ENCODE measurements at places on chromosomes 16 and 17.

- no peak for DNase-seq
These were observed 78.3 kb downstream of the KCNJ12 start for GRCh38 chr17:21454441-21454840.

- no peak for DNase-seq
These were observed 175.4 kb downstream of the WSCD1 start for GRCh38 chr17:6245301-6246177.

DNA sequence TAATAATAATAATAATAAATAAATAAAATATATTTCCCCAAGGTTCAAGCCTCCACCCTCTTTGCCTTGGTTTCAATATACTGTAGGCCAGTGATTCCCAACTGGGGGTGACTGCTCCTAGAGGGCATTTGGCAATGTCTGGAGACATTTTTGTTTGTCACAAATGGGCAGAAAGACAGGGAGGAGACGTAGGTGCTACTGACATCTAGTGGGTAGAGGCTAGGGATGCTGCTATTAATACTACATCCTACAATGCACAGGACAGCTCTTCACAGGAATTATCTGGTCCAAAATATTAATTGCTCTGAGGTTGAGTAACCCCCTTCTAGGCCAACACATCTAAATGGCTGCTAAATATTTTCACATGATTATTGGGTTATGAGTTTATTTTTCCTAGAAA lies 12.8 kb upstream of the PRR14 start:
- DNase-seq = no peak

GRCh38 chr16:749010-749409 lies 8.2 kb upstream of the CIAO3 start:
- peak; percentile 73 for DNase-seq

GRCh38 chr17:81398176-81398831 lies 3.0 kb downstream of the BAHCC1 start:
- no peak for DNase-seq

DNA sequence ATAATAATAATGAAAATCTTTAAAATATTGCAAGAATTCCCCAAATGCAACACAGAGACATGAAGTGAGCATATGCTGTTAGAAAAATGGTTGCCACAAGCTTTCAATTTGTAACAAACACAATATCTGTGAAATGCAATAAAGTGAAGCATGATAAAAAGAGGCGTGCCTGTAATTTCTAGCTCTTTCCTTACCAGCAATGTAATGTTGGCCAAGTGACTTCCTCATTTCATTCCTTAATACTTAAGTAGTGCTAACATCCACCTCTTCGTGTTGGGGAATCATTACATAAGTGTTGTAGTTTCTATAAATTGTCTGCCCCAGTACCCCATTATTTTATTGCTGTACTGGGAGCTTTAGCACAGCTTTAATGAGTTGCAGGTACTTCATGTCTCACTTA lies 1192.0 kb upstream of the CDH8 start:
- DNase-seq = no peak

DNA sequence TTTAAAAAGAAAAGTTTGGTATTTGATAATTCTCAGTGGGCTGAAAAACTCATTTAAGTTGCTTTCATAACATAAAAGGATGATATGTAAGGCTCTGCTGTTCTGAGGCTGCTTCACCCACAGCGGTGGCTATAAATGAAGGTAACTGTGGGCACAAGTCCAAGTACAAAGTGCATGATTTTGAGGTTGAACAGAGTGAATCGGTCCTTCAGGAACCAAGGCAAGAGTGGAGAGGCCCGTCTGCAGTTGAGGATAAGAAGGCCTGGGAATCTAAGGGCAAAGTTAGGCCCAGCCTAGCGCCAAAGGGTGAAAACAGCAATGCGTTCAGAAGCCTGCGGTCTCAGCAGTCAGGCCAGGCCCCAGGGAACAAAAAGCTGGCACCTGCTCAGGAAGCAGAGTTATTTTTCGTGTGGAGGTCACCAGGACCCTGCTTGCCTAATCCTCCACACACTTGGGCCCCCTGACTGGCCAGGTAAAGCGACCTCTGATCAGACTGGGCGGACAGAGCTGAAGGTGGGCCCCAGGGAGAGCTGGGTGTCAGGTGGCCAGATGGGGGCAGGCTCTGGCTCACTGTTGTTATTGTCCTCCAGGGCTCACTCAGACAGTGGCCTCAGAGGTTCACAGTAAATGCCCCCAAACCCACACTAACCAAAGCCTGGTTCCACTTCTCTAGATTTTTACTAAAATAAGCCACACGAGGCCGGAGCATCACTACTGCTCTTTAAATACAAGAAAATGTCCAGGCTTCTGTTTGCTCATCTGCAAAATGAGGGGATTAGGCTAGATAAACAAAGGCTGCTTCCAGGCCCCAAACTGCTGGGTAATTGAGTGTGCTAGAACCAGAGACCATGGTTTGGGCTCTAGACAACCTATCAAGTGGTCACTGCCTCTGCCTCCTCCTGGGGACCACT lies 46.5 kb downstream of the TEX2 start:
- no peak for DNase-seq

DNA sequence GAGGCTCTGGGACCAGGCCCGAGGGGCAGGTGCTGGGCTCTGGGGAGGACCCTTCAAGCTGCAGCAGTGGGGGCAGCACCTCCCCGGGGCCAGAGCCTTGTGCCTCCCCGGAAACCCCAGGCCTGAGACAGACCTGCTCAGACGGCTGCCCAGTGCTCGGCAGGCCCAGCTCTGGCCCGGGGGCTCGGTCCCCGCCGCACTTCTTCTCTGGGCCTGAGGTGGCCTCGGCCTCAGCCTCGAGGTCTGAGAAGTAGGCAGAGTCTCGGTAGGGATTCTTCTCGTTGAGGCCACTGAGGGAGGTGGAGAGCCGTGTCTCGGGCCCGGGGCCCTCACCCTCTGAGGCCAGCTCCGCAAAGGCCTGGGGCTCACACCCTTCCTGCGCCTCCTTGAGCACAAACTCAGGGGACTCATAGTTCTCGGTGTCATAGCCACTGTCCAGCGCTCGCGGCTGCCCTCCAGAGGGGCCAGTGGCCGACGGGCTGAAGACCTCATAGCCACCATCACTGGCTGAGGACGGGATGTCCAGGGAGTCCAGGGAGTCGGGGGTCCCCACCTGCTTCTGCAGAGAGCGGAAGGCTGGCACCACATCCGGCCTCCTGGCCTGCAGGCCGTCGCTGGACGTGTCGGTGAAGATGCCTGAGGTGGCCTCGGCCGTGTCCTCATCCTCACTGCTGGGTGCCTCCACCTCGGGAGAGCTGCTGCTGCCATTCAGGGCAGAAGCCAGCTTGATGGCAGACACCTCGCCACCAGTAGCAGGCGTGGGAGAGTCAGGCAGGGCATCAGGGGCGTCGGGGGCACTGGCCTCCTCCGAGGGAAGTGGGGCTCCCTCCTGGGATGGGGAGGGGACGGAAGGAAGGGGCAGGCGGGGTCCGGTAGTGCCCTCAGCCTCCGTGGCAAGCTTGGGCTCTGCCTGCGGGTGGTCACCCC lies 44.3 kb upstream of the PVALEF start:
- no peak for DNase-seq

DNA sequence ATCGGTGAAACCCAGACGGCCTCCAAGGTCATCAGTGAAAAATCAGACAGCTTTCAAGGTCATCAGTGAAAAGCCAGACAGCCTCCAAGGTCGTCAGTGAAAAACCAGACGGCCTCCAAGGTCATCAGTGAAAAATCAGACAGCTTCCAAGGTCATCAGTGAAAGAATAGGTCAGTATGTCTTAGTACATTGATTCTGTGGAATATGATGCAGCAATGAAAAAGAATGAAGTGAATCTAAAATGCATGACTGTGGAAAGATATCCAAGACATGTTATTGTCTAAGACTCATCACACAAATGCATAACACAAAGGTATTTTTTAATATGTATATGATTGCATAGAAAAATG lies 72.5 kb downstream of the CMIP start:
- DNase-seq = no peak

GRCh38 chr16:56506941-56507340 lies 12.9 kb downstream of the BBS2 start:
- peak; percentile 21 for DNase-seq

DNA sequence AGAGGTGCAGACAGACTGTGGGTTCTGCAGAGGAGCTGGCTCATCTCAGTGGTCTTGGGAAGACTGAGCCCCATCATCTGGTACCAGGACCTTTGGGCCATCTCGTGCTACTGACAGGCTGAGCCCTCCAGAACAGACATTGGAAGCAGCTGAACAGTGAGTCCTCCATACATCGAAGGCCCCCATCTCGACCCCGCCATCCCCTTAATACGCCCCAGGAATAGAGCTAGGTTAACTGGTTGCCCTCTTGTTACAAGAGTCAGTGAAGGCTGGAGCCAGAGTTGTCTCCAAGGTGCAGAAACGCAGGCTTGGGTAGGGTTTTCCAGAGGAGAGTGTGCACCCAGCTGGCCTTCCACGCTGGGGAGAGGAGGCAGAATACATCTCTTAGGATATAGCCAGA lies 76.0 kb downstream of the N4BP1 start:
- DNase-seq = no peak

- no peak for DNase-seq
These were observed 40.1 kb downstream of the HIC1 start for GRCh38 chr17:2094891-2095535.

- no peak for DNase-seq
These were observed 469 bp downstream of the AMZ2 start for GRCh38 chr17:68248199-68248825.

DNA sequence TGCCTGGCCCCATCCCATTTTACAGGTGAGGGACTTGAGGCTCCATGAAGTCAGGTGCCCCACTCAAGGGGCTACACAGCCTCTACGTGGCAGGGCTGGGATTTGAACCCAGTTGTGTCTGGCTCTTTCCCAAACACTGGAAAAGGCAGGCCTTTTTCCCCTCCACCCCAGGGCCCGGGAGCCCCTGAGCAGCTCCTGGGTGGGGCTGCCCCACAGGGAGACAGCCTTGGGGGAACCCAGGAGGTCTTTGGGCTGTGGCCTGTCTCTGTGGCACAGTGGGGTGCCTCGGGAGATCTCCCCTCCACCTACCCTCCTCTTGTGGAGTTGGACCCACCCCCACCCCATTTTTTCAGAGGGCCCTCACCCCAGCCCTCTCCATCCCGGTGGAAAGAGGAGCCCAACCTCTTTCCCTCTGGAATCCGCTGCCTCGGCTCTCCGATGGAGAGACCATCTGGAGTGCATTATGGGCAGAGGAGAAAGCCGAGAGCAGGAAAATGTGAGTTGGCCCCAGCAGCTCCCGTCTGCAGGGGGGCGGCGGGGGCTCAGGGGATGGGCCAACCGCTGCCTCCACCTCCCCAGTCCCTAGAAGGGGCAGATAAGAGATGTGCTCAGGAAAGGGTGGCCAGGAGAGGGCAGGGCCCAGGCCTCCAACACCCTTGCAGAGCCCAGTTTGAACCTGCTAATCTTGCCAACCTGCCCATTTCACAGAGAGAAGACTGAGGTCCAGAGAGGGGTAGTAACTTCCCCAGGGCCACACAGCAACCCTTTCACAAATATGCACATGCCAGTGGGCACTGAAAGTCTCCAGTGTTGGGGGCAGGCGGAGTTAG lies 15.4 kb upstream of the TMEM92 start:
- no peak for DNase-seq

GRCh38 chr17:74408262-74408661 lies 23.6 kb upstream of the GPRC5C start:
- DNase-seq = no peak

DNA sequence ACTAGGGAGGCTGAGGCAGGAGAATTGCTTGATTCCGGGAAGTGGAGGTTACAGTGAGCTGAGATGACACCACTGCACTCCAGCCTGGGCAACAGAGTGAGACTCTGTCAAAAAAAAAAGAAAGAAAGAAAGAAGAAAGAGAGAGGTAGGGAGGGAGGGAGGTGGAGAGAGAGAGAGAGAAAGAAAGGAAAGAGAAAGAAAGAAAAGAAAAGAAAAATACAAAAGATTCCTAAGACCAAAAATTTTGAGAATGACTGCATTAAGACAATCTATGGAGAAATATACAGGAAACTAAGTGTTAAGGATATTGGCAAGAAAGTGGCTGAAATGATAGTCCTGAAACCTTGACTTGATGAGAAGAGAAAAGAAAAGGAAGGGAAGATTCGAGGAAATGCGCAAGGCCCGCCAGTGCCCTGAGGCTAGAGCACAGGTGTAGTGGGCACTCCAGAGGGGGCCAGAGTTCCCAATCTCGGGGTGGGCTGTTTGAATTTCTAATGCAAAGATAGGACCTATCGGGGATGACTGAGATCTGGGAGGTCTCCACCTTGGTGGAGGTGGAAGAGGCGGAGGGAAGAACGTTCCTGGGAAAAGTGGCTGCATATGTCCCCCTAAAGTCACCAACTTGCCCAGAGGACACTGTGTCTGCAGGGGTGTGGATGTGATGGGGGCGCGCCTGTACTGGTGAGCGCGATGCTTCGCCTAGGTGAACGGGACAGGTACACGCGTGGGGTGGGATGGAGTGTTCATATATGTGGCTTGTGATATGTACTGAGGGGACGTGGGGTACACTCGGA lies 654 bp upstream of the SCNN1B start:
- DNase-seq = no peak

GRCh38 chr16:84324434-84325262 lies 30.0 kb downstream of the WFDC1 start:
- no peak for DNase-seq

GRCh38 chr16:50884066-50884860 lies 142.4 kb downstream of the CYLD start:
- DNase-seq = no peak

GRCh38 chr16:89612415-89613166 lies 851 bp upstream of the DPEP1 start:
- DNase-seq = no peak

DNA sequence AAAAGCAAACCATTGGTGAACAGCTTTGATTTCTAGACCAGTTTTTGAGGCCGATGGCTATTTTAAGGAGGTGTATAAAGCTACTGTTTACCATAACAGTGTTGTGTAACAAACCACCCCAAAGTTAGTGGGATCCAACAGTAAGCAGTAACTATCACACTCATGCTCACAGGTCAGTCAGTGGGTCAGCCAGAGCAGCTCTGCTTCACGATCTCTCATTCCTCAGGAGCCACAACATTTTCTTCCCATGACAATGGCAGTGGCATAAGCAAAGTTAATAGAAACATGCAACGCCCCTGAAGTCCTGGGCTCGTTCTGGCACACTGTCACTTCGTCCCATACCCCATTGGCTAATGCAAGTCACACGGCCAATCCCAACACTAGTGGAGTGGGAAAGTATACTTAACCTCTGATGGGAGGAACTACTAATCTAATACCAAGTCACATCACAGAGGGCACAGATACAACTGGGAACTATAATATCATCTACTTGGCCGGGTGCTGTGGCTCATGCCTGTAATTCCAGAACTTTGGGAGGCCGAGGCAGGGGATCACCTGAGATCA lies 28.0 kb upstream of the B4GALNT2 start:
- peak; percentile 36 for DNase-seq

DNA sequence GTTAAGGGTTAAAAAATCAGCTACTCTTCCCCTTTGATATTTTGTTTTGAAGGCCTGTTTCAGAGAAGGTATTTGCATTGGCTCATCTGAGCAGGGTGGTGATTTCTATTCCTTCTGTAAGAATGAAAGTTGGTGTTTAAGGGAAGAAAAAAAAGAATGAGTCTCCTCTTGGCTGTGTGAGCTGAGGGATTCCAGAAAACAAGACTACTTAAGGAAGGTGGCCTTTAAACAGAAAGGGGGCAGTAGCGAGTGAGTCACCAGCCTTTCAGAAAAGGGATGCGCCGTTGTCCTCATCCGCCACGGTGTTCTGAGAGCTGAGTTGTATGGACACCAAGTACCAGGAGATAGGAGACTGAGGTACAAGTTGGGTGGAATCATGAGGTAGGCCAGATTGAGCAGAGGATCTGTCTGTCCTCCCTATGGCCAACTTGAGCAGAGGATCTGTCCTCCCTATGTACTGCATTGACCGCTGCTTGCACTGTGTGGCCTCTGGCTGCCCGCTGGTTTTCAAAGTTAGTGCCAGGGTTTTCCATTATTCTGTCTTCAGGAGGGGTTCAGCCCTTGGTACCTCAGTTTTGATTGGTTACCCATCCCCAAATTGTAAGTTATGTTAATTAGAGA lies 8.2 kb downstream of the PRKCA start:
- no peak for DNase-seq

Measured in BJ (cell line).